ENCODE measurements at places on chromosomes 4 and X.

DNA sequence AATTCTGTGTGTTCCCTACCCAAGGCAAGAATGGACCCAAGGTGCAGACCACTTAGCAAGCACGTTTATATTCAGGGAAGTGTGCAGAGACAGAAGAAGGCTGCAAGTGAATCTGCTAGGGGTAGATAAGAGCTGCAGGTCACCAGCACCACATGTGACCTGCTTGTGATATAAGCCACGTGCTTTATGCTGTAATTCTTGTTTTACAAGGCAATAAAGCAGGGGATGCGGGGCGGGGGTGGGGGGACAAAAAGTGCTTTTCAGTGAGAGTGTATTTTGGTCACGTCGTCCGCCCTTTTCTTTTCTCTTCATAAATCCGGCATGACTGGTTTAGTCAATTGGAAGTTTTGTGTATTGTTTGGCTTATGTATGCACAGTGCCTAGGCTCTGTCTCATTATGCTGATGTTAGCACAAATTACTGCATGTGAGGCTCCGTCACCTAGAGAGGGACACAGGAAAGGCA is 192.7 kb downstream of the RBMX2 start:
- DNase-seq, result no peak

- DNase-seq, result no peak
Observed at GRCh38 chr4:15068298-15068697, 66.0 kb downstream of the CPEB2 start.

GRCh38 chr4:99645036-99645435 is 12.6 kb downstream of the C4orf54 start:
- no peak for DNase-seq

DNA sequence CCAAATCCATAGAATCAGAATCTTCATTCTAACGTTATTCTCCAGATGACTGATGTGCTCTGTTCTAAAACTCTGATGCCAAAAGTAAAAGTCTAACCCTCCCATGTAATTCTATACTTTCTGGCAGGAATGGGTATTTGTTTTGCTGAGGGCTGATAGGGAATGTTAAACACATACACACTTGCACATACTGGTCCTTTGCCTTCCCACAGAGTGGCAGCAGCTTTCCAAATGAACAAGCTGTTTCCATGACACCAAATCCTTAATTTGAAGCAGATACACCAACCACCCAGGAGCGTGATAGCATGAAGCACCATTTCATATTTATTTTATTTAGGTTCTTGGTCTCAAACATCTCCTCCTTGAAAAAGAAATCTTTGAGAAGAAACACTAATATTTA is 155.5 kb upstream of the PRDX4 start:
- no peak for DNase-seq

- no peak for DNase-seq
Observed at GRCh38 chr4:8289151-8289750, 19.7 kb downstream of the HTRA3 start.

All from stimulated activated CD4-positive, alpha-beta T cell treated with anti-CD3 and anti-CD28 coated beads, Interleukin-1b, Interleukin-23, amount 100 ng/mL, for 1 hour (primary cell).